AG09309 (cell line): ENCODE measurements at places on chromosomes 3 and 15.

DNA sequence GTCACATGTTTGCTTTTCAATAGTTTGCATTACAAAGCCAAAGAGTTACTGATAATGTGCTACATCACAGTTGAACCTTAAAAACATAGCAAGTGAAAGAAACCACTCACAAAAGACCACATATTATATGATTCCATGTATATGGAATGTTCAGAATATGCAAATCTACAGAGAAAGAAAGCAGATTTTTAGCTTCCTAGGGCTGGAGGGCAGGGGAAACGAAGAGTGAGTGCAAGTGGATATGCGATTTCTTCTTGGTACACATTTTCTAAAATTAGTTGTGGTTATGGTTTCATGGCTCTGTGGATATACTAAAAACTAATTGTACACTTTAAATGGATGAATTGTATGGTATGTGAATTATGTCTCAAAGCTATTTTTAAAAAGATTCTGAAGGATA, 4.0 kb upstream of the GBE1 start:
- DNase-seq = no peak

GRCh38 chr3:19947549-19948225, 790 bp downstream of the RAB5A start:
- no peak for DNase-seq

DNA sequence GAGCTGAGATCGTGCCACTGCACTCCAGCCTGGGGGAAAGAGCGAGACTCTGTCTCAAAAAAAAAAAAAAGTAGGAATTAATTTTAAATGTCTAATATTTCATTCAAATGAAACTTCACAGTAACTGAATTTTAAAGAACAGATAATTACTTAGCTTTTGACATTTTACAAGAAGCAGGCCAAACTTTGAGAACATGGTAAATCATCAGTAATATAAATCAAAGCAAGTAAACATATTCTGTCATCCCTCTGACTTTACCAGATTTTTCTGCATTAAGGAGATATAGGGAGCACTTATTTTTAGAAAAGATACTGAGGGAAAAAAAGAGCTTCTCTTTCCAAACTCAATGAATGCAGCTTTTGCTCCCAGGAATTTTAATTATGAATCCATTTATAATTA, 37.0 kb downstream of the NR1I2 start:
- DNase-seq = no peak

DNA sequence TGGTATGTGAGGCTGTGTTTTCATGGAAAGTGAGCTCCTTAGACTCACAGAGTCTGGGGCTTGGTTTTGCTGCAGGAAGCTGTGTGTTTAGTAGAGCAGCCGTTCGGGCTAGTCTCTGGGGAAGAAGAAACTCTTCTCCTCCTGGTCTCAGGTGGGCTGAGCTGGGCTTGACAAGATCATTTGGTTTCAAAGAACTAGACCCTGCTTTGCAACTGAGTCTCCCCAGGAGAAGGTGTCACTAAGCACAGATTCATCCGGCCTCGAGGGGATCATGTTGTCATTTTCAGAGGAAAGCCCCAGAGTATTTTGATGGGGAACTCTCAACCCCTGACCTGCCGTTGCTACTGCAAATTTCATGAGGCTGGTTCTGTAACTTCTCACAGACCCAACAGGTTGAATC, 188.5 kb downstream of the FAM43A start:
- no peak for DNase-seq

DNA sequence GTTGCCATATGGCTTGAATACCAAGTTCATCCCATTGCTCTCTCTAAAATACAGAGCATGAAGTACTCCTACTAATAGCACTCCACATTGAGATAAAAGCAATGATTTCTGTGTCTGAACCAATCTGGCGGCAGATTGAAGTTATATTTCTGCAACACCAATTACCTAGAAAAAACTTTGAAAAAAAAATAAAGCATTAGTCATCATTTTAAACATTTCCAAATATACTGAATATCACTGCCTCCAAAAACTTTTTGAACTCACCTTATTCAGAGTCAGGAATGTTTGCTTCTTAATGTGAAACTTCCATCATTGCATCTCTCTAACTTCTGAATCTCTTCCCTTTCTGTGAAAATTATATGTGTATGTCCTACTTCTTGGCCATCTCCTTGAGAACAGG, 540.5 kb downstream of the GRM7 start:
- no peak for DNase-seq

GRCh38 chr3:156187146-156187769, 66.9 kb downstream of the KCNAB1 start:
- no peak for DNase-seq

- no peak for DNase-seq
These were observed 8.5 kb downstream of the PPCDC start for GRCh38 chr15:75031848-75032247.

GRCh38 chr3:52171514-52172261, 17.5 kb upstream of the POC1A start:
- peak; percentile 59 for DNase-seq

- DNase-seq = no peak
These were observed 126.1 kb downstream of the LRRK1 start for GRCh38 chr15:101045236-101045646.

DNA sequence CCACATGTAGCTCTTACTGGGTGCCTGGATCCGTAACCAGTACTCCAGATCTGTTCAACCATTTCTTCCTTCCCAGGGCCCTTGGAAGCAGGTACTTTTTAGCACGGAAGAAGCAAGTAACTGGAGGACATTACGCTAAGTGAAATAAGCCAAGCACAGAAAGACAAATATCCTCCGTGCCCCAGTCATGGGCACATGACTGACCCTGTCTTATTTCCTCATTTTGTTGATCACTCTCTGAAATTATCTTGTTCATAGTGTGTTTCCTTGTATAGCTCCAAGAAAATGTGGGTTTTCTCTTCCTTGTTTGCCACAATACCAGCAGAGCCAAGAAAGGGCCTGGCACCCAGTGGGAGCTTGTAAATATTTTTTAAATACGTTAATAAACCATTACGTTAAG, 32.2 kb upstream of the MTMR14 start:
- no peak for DNase-seq

DNA sequence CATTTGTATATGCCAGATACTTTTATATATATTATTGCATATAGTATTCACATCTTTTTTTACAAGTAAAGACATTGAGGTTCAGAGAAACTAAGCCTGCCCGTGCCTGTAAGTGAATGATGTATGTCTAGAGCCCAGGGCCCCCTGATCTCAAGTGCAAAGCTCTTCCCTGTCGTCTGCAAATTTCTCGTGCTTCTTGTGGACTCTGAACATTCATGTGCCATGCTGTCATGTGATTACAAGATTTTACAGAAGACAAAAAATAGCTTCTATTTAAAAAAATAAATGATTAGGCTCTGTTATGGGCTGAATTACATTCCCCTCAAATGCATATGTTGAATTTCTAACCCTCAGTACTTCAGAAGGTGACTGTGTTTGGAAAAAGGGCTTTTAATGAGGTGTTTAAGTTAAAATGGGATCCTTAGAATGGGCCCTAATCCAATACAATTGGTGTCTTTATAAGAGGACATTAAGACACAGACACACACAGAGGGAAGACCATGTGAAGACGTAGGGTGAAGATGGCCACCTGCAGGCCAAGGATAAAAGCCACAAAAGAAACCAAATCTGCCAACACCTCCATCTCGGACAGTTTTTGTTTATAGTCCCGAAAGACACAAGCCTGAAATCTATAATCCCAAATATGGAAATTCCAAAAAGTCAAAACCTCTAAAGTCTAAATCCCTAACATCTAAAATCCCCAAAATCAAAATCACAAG, 3.9 kb upstream of the MASP1 start:
- no peak for DNase-seq

DNA sequence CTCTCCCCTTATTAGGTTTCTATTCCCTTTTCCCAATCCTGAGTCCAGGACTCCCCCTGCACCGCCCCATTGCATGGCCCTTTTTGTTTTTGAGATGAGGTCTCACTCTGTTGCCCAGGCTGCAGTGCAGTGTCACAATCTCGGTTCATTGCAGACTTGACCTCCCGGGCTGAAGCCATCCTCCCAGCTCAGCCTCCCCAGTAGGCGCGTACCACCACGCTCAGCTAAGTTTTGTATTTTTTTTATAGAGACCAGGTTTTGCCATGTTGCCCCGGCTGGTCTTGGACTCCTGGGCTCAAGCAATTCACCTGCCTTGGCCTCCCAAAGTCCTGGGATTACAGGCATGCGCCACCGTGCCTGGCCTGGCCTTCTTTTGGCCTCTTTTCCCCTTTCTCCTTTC, 29.3 kb downstream of the PDIA5 start:
- no peak for DNase-seq

GRCh38 chr3:64884536-64884935, 196.7 kb upstream of the ADAMTS9 start:
- DNase-seq = no peak

GRCh38 chr15:73950479-73950830, 24.2 kb downstream of the LOXL1 start:
- DNase-seq = no peak
